NCI-H1048 (cell line): ENCODE measurements at places on chromosomes 11 and 22.

- DNase-seq: no peak
Measured at GRCh38 chr11:76062733-76063132, 143.6 kb downstream of the WNT11 start.

DNA sequence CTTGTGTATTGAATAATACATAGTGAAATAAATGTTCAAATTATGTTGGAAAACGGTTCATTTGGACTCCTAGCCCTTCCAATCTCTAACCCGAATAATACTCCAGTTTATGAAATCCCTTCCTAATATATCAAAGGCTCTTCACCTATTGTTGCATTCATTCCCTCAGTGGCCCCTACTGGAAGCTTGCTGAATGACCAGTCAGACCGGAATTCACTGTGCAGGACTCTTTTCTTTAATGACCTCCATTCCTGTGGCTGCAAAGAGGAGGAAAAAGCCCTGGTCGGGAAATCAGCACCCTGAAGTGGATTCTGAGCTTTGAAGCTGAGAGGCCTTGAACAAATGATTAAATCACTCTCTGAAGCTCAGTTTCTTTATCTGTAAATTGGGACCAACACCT is 19.1 kb upstream of the RCN1 start:
- no peak for DNase-seq

- DNase-seq: no peak
Measured at GRCh38 chr11:18461909-18462308, 6.3 kb downstream of the LDHAL6A start.

GRCh38 chr11:61141601-61142028 is 19.6 kb downstream of the VPS37C start:
- no peak for DNase-seq
